ENCODE measurements at places on chromosomes 2 and 18. TPM values are rescaled to one million over a fixed set of nuclear protein-coding genes. Genes with fewer than 3 reads are reported as not detected.

Gene KLHL14
- total RNA-seq, result 0.16 TPM

Gene TMEM37
- total RNA-seq, result 6.0 TPM

Gene SPP2
- not detected for total RNA-seq

Gene RAX
- total RNA-seq, result not detected

Gene PAX3
- not detected for total RNA-seq

Gene HOXD12
- total RNA-seq, result not detected

Gene CD8A
- total RNA-seq, result 0.44 TPM

Gene TTC31
- 10.5 TPM for total RNA-seq

Gene FEV
- not detected for total RNA-seq

Gene ASB3
- 9.2 TPM for total RNA-seq

Gene ALPG
- total RNA-seq, result not detected

Gene AFTPH
- 28.3 TPM for total RNA-seq

Gene MEP1B
- not detected for total RNA-seq

- no peak for ATAC-seq
Observed at GRCh38 chr2:69292256-69292655, 94.8 kb downstream of the GFPT1 start.

DNA sequence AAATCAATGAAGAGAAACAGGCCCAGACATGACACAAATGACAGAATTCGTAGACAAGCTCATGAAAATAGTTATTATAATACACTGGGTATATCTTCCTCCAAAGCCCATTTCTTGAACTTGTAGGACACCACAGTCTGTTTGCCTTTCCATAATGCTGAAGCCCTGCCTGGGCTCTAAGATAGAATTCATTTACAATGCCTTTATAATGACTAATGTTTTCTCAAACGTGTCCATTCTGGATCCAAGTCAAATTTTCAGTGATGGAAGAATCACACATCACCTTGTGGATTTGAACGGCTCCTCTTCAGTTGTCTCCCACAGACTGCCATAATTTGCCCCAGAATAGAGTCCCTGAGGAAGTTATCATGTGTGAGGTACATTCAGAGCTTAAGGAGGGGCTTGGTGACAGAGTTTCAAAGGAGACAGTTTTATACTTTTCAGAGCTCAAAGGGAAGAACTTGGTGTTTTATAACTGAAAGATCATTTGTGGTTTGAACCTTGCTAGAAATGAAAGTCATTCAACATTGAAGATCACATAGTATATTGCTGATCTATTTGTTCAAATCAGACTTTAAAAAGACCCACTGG, 38.2 kb downstream of the CASP8 start:
- no peak for ATAC-seq

GRCh38 chr2:234796045-234796591, 155.7 kb upstream of the SH3BP4 start:
- ATAC-seq, result no peak

DNA sequence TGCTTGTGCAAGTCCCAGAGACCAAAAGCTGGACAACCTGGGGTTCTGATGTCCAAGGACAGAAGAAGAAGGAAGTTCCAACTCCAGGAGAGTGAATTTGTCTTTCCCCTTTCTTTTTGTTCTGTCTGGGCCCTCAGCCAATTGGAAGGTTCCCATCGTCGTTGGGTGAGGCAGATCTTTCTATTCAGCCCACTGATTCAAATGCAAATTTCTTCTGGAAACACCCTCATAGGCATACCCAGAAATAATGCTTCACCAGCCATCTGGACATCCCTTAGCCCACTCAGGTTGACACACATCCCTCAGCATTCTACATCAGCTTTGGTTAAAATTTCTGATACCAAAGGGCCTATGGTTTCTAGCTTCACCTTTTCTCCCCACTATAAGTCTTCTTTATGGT, 156.5 kb downstream of the SP3 start:
- peak; percentile 33 for ATAC-seq

DNA sequence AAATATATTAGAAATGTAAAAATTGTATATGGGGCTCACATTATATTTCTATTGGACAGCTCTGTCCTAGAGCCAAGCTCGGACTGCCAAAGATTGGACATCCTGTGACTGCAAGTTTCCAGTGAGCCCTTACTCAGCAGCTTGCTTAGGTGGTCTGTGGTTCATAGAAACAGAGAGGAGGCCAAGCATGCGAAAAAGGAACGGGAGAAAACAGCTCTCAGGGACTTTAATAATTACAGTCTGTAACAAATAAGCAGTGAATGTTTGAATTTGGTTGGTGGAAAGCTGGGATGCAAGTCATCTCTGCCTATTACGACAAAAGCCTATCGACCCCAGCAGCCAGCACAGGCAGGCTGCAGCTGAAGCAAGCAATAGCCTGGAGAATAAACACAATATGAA, 35.6 kb downstream of the WIPF1 start:
- ATAC-seq, result no peak

- peak; percentile 42 for ATAC-seq
Observed at GRCh38 chr2:158464426-158465281, 7.9 kb downstream of the PKP4 start.

- ATAC-seq, result no peak
Observed at GRCh38 chr2:71410696-71411095, 42.7 kb upstream of the DYSF start.

GRCh38 chr2:31148514-31148913, 10.3 kb upstream of the GALNT14 start:
- no peak for ATAC-seq

- no peak for ATAC-seq
Observed at GRCh38 chr18:79388043-79388442, 7.7 kb upstream of the NFATC1 start.

GRCh38 chr2:240567872-240568677, at the start of gene RNPEPL1:
TSS of gene RNPEPL1 (plus strand) at chr2:240568484. CDS start at chr2:240568587, 103 bp downstream.
- ATAC-seq, result peak; percentile 27

GRCh38 chr2:175030380-175031271, 25.4 kb upstream of the CHN1 start:
- ATAC-seq, result no peak

GRCh38 chr18:44054514-44054913, 626.2 kb upstream of the SETBP1 start:
- ATAC-seq, result no peak

GRCh38 chr2:160736148-160737028, 242.8 kb upstream of the RBMS1 start:
- no peak for ATAC-seq

GRCh38 chr18:58604311-58604710, 24.6 kb downstream of the ALPK2 start:
- no peak for ATAC-seq

DNA sequence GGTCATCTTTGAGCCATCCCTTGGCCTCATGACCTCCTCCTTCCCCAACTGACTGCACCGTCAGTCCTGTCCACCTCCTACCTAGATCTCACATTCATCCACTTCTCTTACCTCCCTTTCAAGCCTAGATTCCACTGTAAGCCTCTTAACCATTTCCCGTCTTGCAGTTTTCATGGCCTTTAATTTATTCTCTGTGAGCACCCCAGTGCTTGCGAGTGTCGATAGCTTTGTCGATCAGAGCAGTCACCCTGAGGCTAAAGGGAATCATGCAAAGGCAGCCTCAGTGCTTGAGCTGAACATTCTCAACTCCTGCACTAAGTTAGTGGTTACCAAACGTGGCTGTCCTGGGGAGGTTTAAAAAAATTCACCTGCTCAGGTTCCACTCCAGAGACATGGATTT, 14.7 kb downstream of the ARHGAP25 start:
- no peak for ATAC-seq

DNA sequence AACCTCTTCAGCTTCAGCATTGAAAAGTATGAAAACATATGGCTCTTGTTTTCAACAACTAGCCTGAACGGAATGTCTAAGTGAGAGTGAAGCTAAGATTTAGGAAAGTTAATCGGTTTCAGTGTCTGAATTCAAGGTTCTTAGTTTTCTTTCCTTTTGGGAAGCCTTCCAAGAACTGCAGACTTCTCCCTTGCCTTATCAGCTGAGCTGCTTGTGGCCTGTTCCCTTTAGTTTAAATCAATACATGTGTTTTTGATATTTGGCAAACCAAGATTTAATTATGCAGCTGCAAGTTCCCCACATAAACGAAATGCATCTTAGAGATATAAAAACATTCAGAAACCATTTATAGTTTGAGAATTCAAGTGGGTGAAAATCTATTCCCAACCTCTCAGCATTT, 274.3 kb upstream of the NRP2 start:
- ATAC-seq, result no peak

DNA sequence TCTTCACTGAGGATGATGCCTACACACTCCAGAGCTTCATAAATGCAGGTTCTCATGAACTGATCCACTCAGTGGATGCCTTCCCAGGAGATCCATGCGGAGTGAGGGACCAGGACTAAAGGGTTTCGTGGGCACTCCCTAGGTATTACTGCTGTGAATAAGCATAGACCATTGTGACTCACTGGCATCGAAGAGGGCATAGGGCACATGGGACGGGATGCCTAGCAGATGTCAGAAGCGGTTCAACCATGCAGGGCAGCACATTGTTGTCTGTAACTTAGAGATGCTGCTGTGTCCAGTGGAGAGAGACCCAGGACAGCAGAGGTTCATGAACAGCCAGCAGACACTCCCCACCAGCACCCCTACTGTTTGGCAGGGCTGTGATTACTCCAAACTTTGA, 17.2 kb downstream of the GKN2 start:
- ATAC-seq, result peak; percentile 49

DNA sequence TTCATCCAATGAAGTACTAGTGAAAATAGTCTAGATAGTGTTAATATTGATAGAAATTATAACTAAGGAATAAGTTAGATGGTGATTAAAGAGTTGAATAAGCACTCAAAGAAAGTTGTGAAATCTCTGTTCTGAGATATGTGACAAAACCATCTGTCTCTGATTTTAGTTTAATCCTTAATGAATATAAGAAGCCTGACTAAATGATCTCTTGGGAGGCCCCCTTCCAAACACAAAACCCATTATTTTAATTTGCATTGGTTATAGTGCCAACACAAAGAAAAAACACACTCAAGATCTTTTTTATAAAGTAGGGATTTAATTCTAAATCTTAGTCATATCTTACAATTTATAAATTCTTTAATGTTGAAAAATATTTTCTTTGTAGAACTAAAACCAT, 34.0 kb downstream of the SCN2A start:
- no peak for ATAC-seq

GRCh38 chr2:1620081-1620480, 124.2 kb downstream of the PXDN start:
- no peak for ATAC-seq

GRCh38 chr2:20398956-20399567, 47.8 kb upstream of the RHOB start:
- ATAC-seq, result no peak

GRCh38 chr2:61044636-61045035, 21.0 kb upstream of the SANBR start:
- ATAC-seq, result no peak

- ATAC-seq, result no peak
Observed at GRCh38 chr2:225379856-225380255, 19.7 kb upstream of the NYAP2 start.

DNA sequence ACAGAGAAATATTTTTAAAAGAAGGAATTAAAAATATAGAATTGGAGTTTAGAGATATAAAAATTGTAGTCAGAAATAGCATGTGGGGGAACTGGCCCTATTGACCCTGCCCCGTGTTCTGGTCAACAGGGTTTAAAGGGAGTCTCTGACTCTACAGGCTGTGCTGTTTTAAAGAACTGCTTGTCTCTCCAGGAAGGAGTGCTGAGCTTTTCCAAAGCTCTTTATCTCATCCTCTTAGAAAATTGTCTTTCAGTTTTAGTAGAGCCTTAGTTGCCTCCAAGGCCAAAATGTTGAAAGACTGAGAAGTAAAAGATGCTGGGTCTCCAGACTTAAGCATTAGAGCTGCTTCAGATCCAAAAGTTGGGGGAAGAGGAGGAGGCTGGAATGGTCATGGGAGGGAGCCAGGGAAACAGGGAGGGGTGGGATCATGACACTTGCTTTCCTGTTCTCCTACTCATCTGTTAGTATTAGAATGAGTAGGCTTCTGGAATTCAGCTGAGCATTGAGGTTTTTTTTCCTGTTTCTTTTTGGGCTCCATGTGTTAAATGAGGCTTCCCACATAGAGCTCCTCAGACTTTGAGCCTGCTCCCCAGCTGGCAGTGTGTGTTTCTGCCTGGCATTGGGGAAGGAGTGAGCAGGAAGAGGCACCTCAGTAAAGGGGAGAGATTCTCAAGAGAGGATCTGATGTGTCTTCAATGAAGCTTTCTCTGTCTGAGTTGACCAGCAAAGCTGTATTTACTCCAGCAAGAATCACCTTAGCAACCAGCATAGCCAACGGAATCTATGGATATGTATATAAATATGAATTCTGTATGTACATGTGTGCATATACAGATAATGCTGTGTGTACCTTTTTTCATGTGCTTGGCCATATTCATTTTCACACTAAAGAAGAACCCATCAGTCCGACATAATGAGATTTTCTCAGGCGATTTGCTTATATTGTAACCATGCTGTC, 186.8 kb upstream of the FBXO11 start:
- no peak for ATAC-seq

GRCh38 chr2:135510577-135510976, 20.4 kb downstream of the ZRANB3 start:
- no peak for ATAC-seq

GRCh38 chr2:152005607-152006006, 93.2 kb downstream of the CACNB4 start:
- ATAC-seq, result no peak

GRCh38 chr18:57655740-57656139, 34.1 kb upstream of the NARS1 start:
- no peak for ATAC-seq

DNA sequence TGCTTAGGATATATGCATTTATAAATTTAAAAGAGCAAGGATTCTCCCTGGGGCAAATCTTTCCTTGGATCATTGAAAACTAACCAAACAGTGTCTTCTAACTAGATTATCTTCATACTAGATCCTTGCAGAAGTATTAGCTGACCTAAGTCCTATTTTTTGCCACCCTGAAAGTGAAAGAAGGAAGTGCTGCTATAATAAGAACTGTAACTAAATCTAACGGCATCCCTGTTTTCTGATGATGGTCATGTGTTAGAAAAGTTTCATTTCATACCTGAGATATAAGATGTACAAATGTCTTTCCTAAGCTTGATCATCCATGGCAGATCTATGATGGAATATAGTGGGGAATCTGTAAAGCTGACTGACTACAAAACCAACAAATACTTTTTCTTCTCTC, 102.7 kb downstream of the MAP2 start:
- no peak for ATAC-seq

- peak; percentile 11 for ATAC-seq
Observed at GRCh38 chr2:235044501-235045271, 92.9 kb downstream of the SH3BP4 start.

GRCh38 chr2:138610201-138610953, 108.8 kb downstream of the SPOPL start:
- no peak for ATAC-seq

- no peak for ATAC-seq
Observed at GRCh38 chr2:75310876-75311275, 111.6 kb upstream of the TACR1 start.

GRCh38 chr2:175579646-175580045, 398.1 kb upstream of the ATP5MC3 start:
- no peak for ATAC-seq

Measured in esophagus mucosa (tissue), 1 donor.